Breast epithelium (tissue), 4 donors: ENCODE measurements at places on chromosomes 1 and 21. TPM values are rescaled to one million over a fixed set of nuclear protein-coding genes. Genes with fewer than 3 reads are reported as not detected.

DNA sequence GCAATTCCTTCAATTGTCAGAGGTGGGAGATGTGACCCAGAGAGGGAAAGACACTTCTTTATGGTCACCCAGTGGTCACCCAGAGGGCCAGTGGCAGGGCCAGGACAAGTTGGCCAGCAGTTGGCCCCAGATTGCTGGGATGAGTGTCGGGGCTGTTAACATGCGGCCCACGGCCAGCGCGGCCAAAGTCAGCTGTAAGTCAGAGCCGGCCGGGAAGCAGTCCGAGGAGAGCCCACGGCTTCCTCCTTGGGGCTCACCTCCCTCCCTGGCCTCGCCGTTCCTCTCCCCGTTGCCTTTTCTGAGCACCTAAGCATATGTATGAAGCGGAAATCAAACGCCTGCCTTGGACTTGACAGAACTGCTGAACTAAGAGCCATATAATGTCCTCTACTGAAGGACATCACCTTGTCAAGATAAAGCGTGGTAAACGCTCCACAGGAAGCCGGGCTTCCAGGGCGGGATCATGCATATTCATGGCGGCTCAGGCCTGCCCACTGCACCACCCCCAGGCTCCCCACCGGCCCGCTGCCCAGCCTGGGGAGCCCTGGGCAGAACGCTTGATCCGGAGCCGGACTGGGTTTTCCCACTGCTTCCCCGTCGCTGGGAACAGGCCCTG is 245.4 kb upstream of the POU3F1 start:
- no peak overlapping the region for H3K27ac ChIP-seq
- H3K27me3 ChIP-seq, result no peaks in the 10 kb centered on the region
- H3K4me3 ChIP-seq, result no peak overlapping the region
- DNase-seq, result no peak

GRCh38 chr1:31368611-31369107 is 4.2 kb downstream of the FABP3 start:
- no peak for DNase-seq
- H3K27ac ChIP-seq, result peak overlapping the region; percentile 46
- no peak overlapping the region for H3K4me3 ChIP-seq
- H3K27me3 ChIP-seq, result no peaks in the 10 kb centered on the region

DNA sequence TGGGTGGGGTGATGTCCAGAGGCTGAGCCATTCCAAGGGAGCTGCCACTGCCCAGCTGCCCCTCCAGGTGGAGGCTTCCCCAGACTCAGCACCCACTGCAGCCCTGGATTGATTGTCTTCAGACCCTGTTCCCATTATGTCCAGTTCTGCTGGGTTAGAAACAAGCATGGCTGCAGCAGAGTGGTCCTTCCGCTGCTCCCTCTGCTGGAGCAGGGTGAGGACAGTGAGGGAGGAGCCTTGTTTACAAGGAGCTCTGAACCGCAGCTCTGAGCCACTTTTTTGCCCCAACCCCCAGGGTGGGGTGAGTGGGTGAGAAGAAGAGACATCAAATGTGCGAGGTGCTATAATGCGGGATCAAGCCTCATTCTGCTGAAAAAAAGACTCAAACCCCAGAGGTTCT is 2.3 kb downstream of the TNNT2 start:
- H3K36me3 ChIP-seq, result no peaks in the 10 kb centered on the region
- no peak overlapping the region for H3K4me3 ChIP-seq
- no peaks in the 10 kb centered on the region for H3K4me1 ChIP-seq
- H3K27ac ChIP-seq, result no peak overlapping the region

GRCh38 chr1:41515131-41515678 is 30.7 kb upstream of the EDN2 start:
- H3K4me3 ChIP-seq, result no peak overlapping the region
- peak overlapping the region; percentile 77 for H3K27ac ChIP-seq
- H3K4me1 ChIP-seq, result peaks cover 15% of the 10 kb centered on the region
- DNase-seq, result peak; percentile 84

GRCh38 chr1:154536570-154536969 is 21.9 kb downstream of the UBE2Q1 start:
- no peak overlapping the region for H3K4me3 ChIP-seq
- no peaks in the 10 kb centered on the region for H3K4me1 ChIP-seq
- no peaks in the 10 kb centered on the region for H3K27me3 ChIP-seq
- DNase-seq, result no peak
- H3K27ac ChIP-seq, result no peak overlapping the region
- no peaks in the 10 kb centered on the region for H3K36me3 ChIP-seq

ZSWIM5 gene
- total RNA-seq, result 3.3 TPM

DNA sequence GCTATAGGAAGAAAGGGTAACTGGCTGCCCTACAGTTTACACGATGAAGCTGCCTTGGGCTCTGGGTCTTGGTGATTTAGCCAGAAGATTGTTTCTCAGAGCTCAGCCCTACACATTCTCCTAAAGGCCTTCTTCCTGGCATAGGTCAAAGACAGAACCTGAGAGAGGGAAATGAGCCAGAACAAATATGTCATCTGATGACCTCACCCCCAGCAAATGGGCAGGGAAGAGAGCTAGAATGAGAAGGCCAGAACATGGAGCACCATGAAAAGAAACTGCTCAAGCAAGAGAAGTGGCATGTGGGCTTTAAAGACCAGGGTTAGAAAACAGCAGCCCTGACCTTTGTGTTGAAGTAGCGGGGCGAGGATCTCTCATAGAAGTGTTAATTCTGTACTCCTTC is 5.5 kb upstream of the ILDR2 start:
- H3K27me3 ChIP-seq, result no peaks in the 10 kb centered on the region
- H3K36me3 ChIP-seq, result no peaks in the 10 kb centered on the region
- DNase-seq, result no peak
- H3K4me3 ChIP-seq, result no peak overlapping the region
- H3K27ac ChIP-seq, result no peak overlapping the region

- no peak overlapping the region for H3K4me3 ChIP-seq
- H3K27me3 ChIP-seq, result no peaks in the 10 kb centered on the region
- H3K4me1 ChIP-seq, result no peaks in the 10 kb centered on the region
Observed at GRCh38 chr1:230216896-230217295, 149.9 kb downstream of the GALNT2 start.

GRCh38 chr1:43799656-43800635 is 92.6 kb downstream of the ST3GAL3 start:
- no peak for DNase-seq
- no peak overlapping the region for H3K27ac ChIP-seq
- no peak overlapping the region for H3K4me3 ChIP-seq
- H3K36me3 ChIP-seq, result no peaks in the 10 kb centered on the region
- H3K27me3 ChIP-seq, result no peaks in the 10 kb centered on the region
- no peaks in the 10 kb centered on the region for H3K4me1 ChIP-seq

DNA sequence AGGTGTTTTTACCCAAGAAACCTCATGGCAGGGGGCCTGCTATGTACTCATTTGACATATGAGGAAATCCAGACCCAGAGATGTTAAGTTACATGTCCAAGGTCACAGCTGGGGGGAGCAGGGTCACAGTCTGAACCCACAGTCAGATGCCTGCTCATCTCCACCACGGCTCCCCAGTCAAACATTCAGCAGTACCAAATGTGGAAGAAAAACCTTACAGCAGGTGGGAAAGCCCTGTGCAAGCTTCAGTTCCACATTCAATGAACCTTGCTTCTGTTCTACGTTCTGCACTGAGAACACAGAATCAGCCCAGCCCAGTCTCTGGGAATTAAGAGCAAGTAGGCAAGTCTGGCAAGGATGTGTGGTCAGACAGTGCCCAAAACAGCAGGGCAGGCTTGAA is 35.2 kb downstream of the LRP8 start:
- no peak for DNase-seq
- H3K27me3 ChIP-seq, result no peaks in the 10 kb centered on the region
- peak overlapping the region; percentile 68 for H3K27ac ChIP-seq
- no peaks in the 10 kb centered on the region for H3K4me1 ChIP-seq
- H3K4me3 ChIP-seq, result no peak overlapping the region

- H3K4me3 ChIP-seq, result no peak overlapping the region
- no peaks in the 10 kb centered on the region for H3K36me3 ChIP-seq
- no peak for DNase-seq
- no peaks in the 10 kb centered on the region for H3K4me1 ChIP-seq
- H3K27me3 ChIP-seq, result peaks cover 21% of the 10 kb centered on the region
Observed at GRCh38 chr21:33115631-33116510, 45.9 kb downstream of the OLIG1 start.

DNA sequence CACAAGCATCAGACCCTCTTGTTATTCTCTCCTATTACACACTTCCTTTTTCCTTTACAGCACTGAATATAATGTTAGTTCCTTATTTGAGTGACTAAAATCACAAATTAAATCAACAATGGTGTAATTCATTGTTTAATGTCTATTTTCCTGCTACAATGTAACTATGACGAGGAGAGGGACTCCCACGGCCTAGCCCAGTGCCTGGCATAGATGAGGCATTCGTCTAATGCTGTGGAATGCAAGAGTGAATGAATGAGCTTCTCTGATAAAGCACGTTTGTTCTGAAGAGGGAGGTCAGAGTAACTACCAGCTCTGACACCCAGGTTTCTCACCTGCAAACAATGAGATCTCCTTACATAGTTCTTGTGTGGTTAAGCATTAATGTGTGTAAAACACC is 479.4 kb downstream of the OMA1 start:
- no peaks in the 10 kb centered on the region for H3K4me1 ChIP-seq
- DNase-seq, result no peak
- no peak overlapping the region for H3K27ac ChIP-seq
- no peaks in the 10 kb centered on the region for H3K27me3 ChIP-seq
- H3K36me3 ChIP-seq, result no peaks in the 10 kb centered on the region

OR2C3 gene
- total RNA-seq, result not detected

DNA sequence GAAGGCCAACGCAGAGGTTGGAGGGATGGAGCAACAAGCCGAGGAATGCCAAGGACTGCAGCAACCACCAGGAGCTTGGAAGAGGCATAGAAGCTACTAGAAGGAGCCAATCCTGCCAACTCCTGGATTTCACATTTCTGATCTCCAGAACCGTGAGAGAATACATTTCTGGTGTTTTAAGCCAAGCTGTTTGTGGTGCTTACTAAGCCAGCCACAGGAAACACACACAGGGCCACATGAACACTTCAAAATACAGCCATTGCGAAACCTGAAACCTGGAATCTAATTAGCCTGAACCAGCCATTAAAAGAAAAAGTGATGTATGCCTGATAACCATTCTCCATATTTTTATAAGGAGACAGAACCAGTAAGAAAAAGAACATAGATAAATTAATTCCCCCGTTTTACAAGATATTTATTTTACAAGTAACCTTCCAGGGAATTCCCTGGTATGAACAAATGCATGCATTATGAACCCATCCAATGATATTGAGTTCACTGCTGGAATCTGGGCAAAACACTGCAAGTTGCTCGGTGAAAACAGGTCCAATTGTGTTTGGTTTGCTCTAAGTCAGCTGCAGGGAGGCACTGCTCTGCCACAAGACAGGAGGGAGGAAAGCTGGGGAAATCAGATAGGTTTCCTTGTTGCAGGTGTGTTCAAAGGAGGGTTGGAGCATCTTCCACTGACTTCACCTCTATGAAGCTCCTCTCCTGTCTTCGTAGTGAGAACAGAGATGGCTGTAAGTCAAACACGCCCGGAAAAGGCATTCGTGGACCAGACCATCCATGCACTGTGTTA is 70.2 kb downstream of the ETS2 start:
- no peaks in the 10 kb centered on the region for H3K36me3 ChIP-seq
- no peak for DNase-seq
- H3K27ac ChIP-seq, result no peak overlapping the region
- no peak overlapping the region for H3K4me3 ChIP-seq
- H3K27me3 ChIP-seq, result no peaks in the 10 kb centered on the region
- H3K4me1 ChIP-seq, result no peaks in the 10 kb centered on the region

GRCh38 chr1:96568639-96569038 is 152.9 kb upstream of the PTBP2 start:
- H3K4me1 ChIP-seq, result no peaks in the 10 kb centered on the region
- no peak overlapping the region for H3K4me3 ChIP-seq
- H3K36me3 ChIP-seq, result no peaks in the 10 kb centered on the region
- H3K27ac ChIP-seq, result no peak overlapping the region
- H3K27me3 ChIP-seq, result no peaks in the 10 kb centered on the region

GRCh38 chr1:13708380-13708982 is 8.5 kb downstream of the PRDM2 start:
- H3K4me3 ChIP-seq, result no peak overlapping the region
- no peaks in the 10 kb centered on the region for H3K4me1 ChIP-seq
- DNase-seq, result no peak

GNG4 gene
- 2.9 TPM for total RNA-seq

DNA sequence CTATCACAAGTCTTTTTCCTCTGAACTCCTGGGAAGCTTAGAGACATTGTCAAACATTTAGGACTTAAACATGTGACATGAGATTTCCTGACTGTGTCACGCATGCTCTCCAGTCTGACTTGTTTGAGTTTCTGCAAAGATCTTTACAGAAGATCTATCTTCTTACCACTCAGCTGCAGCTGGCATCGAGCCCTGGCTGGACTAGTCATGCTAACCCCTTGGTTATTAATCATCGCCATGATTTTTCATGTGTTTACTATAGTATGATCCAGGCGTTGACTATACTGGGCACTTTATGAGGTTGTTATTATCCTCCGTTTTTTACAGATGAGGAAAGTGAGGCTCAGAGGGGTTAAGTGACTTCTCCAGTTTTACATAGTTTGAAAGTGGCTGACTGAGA is 18.1 kb upstream of the IRF2BP2 start:
- DNase-seq, result no peak
- H3K36me3 ChIP-seq, result no peaks in the 10 kb centered on the region
- H3K27me3 ChIP-seq, result no peaks in the 10 kb centered on the region
- no peak overlapping the region for H3K4me3 ChIP-seq
- no peak overlapping the region for H3K27ac ChIP-seq

DNA sequence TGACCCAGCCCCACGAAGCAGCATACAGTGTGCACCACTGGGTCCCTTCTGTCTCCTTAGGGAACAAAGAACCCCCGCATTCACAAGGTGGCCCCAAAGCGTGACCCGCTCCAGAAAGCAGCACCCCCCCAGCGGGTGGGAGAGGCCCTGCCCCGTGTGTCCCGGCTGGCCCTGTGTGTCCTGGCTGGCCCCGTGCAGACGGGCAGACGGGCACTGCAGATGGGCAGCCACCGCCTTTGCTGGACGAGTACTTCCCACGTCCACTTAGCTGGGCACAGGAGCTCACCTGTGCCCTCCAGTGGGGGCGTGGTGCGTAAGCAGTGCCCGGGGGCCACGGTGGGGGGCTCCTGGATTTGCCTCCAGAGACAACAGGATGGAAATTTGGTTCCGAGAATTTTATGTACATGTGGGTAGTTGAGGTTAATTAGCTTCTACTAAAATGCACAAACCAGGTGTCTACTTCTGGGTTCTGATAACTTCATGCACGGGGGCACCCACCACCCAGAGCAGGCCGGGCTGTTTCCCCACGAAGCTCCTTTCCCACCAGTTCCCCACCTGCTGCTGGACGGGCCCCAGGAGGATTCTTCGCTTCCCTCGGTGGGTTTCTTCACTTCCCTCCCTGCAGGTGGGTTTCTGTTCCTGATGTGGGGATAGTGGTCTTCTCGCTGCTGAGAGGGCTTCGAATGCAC is 33.2 kb upstream of the SLC19A1 start:
- no peak overlapping the region for H3K27ac ChIP-seq
- peak; percentile 47 for DNase-seq
- H3K4me3 ChIP-seq, result no peak overlapping the region
- H3K4me1 ChIP-seq, result no peaks in the 10 kb centered on the region
- no peaks in the 10 kb centered on the region for H3K27me3 ChIP-seq
- H3K36me3 ChIP-seq, result no peaks in the 10 kb centered on the region
